Stimulated activated CD4-positive, alpha-beta T cell treated with anti-CD3 and anti-CD28 coated beads, Interleukin-4, amount 100 ng/mL, for 24 hours (primary cell): ENCODE measurements at places on chromosomes 3 and 15.

DNA sequence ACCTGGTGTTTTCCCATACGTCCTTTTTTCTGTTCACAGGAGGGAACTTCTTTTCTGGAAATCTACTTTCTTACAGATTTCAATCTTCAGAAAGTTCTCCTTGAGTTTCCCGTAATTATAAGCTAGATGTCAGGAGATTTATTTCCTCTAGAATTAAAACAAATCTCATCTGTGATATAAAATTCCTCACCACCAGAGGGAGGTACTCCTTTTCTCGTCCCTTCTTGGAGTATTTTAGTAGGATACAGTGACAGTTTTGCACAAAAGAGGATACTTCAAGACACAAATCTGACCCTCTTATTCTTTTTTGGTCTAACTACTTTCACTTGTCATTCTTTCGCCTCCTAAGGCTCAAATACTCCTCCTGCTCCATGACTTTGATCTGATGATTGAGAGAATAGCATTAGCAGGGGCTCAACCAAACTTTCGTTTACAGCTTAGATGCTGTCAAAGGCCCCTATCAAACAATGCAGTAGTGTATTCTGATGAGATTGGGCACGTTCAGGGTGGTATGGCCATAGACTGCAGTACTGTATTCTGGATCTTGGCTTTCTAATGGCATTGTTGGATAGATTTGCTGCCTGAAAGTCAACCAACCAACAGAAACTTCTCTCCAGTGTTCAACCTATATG is 38.0 kb downstream of the TMEM41A start:
- no peak for DNase-seq

- no peak for DNase-seq
Observed at GRCh38 chr3:156102267-156102931, 18.0 kb upstream of the KCNAB1 start.

DNA sequence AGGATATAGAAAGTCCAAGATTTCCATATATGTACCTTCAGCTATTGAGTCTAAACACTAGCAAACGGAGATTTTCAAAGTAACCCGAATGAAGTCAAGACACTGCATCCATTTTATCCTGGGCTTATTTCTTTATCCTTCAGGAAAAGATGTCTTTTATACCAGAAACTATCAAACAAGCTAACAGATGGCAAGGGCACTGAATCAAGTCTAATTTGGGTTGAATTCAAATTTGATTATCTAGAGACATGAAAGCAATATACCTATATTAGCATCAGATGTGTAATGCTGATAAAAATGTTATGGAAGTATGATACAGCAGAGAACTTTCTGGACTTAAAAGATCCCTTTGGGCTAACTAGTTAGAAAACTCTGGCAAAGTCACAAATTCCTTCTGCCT is 138.3 kb upstream of the TSPAN3 start:
- DNase-seq, result no peak

- no peak for DNase-seq
Observed at GRCh38 chr3:171553086-171553485, 92.9 kb upstream of the TNIK start.

- no peak for DNase-seq
Observed at GRCh38 chr3:28951772-28952556, 328.9 kb upstream of the RBMS3 start.

DNA sequence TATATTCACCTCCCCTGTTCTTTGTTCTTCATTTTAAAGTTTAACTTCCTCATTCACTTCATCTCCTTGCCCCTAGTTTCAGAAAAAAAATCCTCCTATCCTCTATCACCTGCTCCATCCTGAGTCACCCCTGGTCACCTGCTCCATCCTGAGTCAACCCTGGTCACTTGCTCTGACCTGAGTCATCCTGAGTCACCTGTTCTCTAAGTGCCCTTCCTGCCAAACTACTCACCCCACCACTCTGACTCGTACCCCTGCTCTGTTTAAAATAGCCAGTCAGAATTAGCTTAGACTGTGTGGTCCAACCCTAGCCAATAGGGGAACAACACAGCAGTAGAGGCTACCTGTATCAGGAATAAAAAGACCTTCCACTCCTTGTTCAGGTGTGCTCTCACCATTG is 716.9 kb downstream of the ZBBX start:
- no peak for DNase-seq

GRCh38 chr3:62615258-62615849 is 242.0 kb upstream of the FEZF2 start:
- no peak for DNase-seq

- no peak for DNase-seq
Observed at GRCh38 chr3:128782282-128783146, 56.5 kb downstream of the RAB7A start.

DNA sequence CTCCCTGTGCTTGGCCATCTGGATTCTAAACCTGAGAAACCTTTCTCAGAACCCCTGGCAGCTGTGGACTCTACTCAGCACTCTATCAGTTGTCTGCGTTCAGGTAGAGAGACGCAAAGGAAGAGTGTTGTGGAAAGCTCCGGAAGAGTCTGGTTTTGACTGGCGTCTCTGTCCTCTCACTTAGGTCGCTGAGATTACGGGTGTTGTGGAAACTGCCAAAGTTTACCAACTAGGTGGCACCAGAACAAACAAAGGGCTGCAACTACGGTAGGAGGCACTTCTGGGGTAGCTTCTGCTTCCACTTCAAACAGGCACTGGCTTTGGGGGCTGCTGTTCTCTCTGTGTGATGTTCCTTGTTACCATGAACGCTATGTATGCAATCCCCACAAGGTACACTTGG is 19.2 kb upstream of the ITPKA start:
- no peak for DNase-seq

DNA sequence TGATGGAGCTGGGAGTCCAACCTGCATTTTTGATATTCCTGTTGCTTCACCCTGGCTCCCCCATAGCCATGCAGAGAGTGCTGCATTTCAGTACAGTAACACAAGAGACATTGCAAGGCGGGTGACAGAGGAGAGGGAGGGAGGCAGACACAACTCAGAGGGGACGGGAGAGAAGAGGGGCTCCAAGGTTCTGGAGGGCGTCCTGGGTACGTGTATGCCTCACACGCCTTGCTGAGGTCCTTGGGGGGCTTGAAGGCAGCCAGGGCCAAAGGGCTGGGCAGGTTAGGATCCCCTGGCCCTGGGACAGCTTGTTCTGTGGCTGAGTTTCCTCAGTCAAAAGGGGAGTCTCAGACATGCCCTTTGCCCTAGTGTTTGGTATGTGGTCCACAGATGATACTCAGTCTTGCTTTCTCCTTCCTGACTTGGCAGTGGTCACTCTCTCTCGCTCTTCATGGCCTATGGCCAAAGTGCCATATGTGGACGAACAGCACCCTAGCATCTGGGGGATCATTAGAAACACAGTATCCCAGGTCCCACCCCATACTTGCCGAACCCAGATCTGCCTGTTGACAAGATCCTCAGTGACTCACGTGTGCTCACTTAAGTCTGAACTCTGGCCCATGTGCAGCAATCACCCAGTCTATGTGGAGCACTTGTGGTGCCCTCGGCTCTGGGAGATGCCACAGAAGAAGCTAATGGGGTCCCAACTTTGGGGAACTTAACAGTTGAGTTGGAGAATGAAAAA is 52.9 kb downstream of the FGD5 start:
- DNase-seq, result no peak

- DNase-seq, result no peak
Observed at GRCh38 chr3:103136621-103137020, 701.8 kb downstream of the ZPLD1 start.

- DNase-seq, result peak; percentile 89
Observed at GRCh38 chr3:157081626-157082210, 78.2 kb downstream of the CCNL1 start.

- DNase-seq, result no peak
Observed at GRCh38 chr3:179682426-179683080, 29.7 kb downstream of the USP13 start.

- peak; percentile 16 for DNase-seq
Observed at GRCh38 chr3:143081844-143082778, 37.5 kb upstream of the CHST2 start.

- no peak for DNase-seq
Observed at GRCh38 chr3:3366386-3366785, 186.9 kb upstream of the CRBN start.

DNA sequence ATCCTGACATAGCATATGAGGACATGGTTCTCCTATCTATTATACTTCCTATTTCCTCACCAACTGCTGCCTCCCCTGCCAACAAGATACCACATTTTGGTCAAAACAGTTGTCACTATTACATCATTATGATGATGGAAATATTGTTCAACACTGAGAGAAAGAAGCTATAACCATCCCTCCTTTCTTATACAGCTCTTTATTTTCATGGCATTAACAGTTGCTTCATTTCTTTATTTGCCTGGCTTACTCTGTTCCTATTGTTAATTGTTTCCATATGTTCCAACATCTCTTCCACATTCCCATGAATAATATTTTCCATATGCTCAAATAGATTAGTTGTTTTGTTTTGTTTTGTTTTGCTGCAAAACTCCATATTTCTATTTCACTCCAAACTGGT is 40.8 kb upstream of the FILIP1L start:
- no peak for DNase-seq

- no peak for DNase-seq
Observed at GRCh38 chr3:31534065-31534425, 1.3 kb downstream of the STT3B start.

- no peak for DNase-seq
Observed at GRCh38 chr15:70533931-70534742, 229.2 kb downstream of the UACA start.

- DNase-seq, result no peak
Observed at GRCh38 chr15:95439922-95440376, 890.6 kb upstream of the NR2F2 start.

GRCh38 chr3:106068381-106068780 is 199.6 kb upstream of the CBLB start:
- DNase-seq, result no peak

GRCh38 chr15:93566762-93567161 is 477.8 kb upstream of the RGMA start:
- no peak for DNase-seq

- no peak for DNase-seq
Observed at GRCh38 chr3:39313289-39313688, 16.2 kb upstream of the CCR8 start.

DNA sequence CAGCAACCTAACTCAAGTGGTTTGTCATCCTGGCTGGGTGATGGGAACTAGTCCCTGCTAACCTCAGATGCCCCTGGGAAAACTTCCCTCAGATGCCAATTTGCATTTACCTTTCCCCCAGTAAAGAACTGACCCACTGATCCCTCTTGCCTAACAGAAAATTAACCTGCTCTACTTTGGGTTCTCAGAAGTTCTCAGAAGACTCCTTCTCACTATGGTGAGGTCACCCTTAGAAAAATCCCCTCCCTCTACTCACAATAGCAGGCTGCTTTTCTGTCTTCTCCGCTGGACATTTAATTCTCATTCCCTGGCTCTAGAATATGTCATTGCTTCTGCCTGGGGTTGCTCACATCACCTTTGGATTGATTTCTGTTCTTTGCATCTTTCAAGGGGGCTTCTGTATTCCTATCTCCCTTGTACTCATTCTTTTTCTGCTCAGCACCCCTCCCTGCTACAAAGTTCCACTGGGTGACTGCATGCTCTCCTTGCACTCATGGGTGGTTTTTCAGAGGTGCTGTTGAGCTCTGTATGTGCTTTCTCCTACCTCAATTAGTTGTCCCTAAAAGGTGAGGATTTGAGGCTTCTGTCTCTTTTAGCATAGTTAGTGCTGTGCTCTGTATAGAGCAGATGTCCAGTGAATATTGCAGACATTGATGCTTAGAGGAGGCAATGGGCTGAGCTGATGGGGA is 869 bp downstream of the PLA1A start:
- no peak for DNase-seq

- no peak for DNase-seq
Observed at GRCh38 chr3:143977341-143978262, 6.0 kb downstream of the DIPK2A start.

DNA sequence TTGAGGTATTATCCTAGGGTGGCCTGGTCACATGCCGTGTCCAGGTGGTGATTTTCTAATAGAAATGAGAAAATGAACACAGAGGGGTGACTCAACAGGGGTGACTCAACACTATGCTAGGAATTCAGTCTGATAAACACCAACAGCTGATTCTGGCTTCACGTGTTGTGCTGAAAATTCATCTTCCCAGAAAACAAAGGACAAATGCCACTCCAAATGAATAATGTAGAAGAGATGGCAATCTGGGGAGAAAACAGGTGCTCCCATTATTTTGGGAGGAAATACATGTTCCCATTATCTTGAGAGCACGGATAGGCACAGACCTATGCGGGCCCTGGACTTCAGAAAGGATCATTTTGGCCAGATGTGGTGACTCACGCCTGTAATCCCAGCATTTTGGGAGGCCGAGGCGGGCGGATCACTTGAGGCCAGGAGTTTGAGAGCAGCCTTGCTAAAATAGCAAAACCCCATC is 101.2 kb upstream of the MEX3B start:
- no peak for DNase-seq

DNA sequence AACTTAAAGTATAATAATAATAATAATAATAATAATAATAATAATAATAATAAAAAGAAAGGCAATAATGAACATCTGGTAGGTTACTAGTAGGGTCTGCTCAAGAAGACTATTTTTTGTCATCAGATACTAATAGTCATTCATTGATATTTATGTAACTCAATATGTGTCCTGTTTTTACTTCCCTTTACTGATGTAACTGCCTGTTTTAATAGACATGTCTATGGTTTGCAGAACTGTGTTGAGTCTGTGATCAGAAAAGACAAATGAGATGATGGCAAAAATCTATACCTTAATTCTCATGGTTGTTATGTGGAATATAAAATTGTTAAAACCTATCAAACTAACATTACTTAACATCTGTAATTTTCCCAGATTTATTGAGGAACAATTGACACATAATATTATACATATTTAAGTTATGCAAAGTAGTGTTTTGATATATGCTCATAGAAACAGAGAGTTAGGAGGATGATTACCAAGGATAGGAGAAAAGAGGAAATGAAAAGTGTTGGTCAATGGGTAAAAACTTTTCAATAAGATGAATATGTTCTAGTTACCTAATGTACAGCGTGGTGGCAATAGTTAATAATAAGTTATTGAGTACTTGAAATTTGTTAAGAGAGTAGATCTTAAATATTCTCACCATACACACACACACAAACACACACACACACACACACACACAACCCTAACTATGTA is 699.4 kb downstream of the ZPLD1 start:
- no peak for DNase-seq

DNA sequence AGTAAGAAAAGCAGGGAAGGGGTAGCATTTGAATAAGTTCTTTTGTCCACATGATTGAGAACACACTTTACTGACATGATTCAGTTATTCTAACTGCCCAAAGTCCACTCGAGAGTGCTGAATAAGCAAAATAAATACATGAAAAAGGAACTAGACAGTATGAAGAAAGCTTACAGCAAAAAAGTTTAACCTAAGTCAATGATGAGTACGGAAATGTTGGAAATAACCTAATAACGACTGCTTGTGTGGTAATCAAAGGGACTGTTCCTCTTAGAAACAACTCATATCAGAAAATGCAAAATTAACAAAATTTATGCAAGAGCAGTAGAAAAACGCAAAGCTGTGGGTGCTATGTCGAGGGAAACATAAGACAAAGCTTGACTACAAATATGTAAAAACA is 36.6 kb downstream of the DMXL2 start:
- DNase-seq, result no peak

- DNase-seq, result no peak
Observed at GRCh38 chr15:98799461-98800390, 151.4 kb downstream of the IGF1R start.

- no peak for DNase-seq
Observed at GRCh38 chr15:99443768-99444446, 121.9 kb upstream of the MEF2A start.

- peak; percentile 53 for DNase-seq
Observed at GRCh38 chr15:35751413-35752133, 205.6 kb upstream of the DPH6 start.
